GM04504 (cell line): ENCODE measurements at places on chromosomes 1 and 21.

- no peak for DNase-seq
Observed at GRCh38 chr1:201269281-201269680, 14.0 kb upstream of the PKP1 start.

GRCh38 chr1:155976062-155976912 is 2.1 kb downstream of the ARHGEF2 start:
- DNase-seq, result no peak

DNA sequence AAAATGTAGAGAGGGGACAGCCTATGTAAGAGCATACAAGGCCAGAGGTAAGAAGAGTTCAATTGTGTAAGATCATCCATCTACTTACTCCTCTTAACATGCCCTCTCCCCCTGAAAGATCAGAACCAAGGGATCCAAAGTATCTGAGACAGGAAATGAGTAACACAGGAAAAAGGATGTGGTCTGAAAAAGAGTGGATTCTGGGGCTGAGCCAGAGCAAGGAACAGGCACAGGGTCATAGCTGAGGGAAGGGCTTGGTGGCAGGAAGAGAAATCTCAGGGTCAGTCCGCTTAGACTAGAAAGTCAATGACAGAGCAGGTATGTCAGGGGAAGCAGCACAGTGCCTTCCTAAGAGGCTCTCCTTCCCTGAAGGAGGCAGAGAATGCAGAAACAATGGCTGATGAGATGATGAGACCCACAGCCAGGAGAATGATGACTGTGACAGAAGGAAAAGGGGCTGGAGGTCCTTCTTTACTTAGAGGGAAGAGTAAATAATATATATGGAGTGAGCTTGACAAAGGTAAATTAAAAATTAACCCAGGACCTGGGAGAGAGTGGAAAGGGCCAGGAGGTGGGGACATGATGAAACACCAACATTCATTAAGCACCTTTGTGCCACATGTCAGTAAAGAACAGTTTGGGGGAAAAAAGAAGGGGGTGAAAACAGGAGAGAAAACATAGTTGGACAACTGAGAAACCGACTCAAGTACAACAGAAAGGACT is 26.2 kb upstream of the A3GALT2 start:
- DNase-seq, result peak; percentile 88

DNA sequence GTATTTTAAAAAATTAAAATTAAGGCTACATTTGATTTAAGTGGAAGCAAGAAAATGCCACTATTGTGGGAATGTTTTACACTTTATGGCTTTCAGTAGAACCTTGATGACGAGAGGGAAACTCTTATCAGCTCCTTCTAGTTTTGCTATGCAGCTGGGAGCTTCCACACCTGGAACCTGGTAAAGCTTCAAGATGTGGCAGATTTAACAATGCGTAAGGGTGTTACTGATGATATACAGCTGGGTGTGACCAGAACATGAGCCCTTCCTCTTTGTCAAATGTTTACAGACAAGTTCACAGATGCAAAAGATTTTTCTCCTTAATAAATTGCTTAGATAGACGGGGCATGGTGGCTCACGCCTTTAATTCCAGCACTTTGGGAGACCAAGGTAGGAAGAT is 20.3 kb downstream of the TTC13 start:
- DNase-seq, result no peak
